Breast epithelium (tissue), 4 donors: ENCODE measurements at places on chromosomes 6 and 20. TPM values are rescaled to one million over a fixed set of nuclear protein-coding genes. Genes with fewer than 3 reads are reported as not detected.

GRCh38 chr6:28995093-28995650 lies 9.9 kb downstream of the ZNF311 start:
- no peak overlapping the region for H3K27ac ChIP-seq
- no peaks in the 10 kb centered on the region for H3K36me3 ChIP-seq
- H3K4me1 ChIP-seq, result no peaks in the 10 kb centered on the region
- no peak for DNase-seq
- H3K27me3 ChIP-seq, result no peaks in the 10 kb centered on the region
- no peak overlapping the region for H3K4me3 ChIP-seq

DNA sequence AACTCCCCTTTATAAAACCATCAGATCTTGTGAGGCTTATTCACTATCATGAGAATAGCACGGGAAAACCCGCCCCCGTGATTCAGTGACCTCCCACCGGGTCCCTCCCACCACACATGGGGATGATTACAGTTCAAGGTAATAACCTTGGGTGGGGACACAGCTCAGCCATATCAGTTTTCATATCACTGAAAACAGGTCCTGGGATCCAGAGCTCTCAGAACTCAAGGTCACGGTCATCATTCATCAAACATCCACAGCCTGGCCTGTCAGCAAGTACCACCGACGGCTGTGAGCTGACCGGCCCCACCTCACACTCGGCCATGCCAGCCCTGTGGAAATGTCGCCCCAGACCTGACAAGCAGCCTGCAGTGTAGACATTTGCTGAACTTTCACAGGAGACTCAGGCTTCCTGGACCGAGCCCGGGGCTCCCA lies 14.1 kb upstream of the FRMD1 start:
- H3K4me3 ChIP-seq, result no peak overlapping the region
- no peaks in the 10 kb centered on the region for H3K36me3 ChIP-seq

DNA sequence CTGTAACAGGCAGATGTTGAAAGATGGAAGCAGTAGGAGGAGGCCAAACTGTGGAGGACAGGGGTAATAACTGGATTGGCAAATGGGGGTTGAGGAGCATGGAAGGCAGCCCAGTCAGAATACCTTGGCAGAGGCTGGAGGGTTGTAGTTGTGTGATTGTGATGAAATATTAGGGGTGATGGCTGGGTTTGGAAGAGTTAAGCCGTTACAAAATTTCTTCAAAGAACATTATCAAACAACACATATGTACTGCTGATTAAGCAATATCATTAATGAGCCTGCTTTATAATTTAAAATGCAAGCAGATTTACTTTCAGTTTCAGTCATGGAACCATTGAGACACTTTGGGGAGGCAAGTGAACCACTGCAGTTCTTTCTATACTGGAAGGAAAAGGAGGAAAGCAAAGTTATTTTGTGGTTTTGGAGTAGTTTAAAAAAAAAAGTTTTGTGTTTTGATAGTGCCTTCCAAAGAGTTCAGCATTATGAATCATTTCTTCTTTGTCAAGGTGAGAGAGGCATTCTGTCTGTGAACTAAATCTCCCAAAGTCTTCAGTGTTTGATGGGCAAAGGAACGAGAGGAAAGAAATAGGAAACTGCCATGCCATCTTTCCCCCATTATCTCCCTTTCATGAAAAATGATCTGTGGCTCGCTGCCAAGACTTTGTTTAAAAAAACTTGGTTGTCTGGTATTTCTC lies 20.7 kb downstream of the FOXO3 start:
- no peaks in the 10 kb centered on the region for H3K27me3 ChIP-seq
- DNase-seq, result no peak
- peak overlapping the region; percentile 37 for H3K4me3 ChIP-seq
- H3K36me3 ChIP-seq, result no peaks in the 10 kb centered on the region
- peak overlapping the region; percentile 80 for H3K27ac ChIP-seq

- no peak for DNase-seq
- peaks cover 83% of the 10 kb centered on the region for H3K27me3 ChIP-seq
- H3K36me3 ChIP-seq, result no peaks in the 10 kb centered on the region
- no peak overlapping the region for H3K27ac ChIP-seq
Observed at GRCh38 chr6:166168616-166169548, 1.2 kb upstream of the TBXT start.

DNA sequence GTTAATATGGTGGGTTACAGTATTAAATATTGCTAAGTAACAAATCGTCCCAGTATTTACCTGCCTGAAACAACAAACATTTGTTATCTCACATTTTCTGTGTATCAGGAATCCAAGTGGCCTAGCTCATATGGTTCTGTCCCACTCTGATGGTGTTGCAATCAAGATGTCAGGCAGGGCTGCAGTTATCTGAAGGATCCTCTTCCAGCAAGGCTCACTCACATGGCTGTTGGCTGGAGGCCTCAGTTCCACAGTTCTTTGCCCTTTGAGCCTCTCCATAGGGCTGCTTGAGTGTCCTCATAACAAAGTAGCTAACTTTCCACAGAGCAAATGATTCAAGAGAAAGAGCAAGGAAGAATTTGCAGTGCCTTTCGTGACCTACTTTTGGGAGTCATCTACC lies 17.7 kb downstream of the RAB22A start:
- no peak for DNase-seq
- H3K4me3 ChIP-seq, result no peak overlapping the region
- no peak overlapping the region for H3K27ac ChIP-seq
- H3K27me3 ChIP-seq, result no peaks in the 10 kb centered on the region

DNA sequence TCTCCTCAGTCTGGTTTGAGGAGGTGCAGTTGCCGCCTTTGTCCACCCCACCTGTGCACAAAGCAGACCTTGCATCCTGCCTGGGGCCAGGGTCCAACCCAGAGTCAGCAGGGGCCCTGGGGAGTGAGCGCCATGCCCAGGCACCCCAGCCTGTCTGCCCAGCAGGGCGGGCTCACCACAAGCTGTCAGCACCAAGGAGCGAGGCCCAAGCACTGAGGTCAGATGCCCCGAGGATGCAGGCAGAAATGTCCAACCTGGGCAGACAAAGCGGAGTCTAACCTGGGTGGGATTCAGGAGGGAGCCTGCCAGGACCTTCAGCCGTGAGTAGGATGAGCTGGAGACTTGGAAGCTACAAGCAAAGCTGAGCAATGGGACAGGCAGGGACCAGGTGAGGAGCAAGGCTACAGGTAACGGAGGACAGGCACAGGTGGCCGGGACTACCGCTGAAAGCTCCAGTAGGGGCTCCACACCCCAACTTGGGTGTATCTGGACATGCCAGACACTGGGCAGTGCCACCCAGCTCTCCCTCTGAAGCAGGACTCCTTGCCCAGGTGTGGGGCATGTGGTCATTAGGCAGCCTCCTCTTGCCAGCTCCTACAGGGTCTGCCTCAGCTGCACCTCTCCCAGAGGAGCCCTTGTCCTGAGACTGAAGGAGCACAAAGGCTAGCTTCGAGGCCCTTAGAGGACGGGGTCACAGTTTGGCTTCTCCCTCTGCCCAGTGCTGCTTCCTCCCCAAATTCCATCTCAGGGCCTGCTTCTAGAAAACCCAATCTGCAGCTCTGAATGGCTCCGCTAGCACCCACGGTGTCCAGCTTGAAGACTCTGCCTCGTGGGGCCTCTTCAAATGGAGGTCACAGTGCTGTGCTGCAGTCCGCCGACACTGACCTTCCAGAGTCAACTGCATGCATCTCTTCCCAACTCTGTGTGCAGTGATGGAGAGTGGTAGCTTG lies 210.6 kb upstream of the CDYL start:
- H3K27ac ChIP-seq, result no peak overlapping the region
- no peak overlapping the region for H3K4me3 ChIP-seq
- no peaks in the 10 kb centered on the region for H3K27me3 ChIP-seq
- no peak for DNase-seq
- H3K36me3 ChIP-seq, result no peaks in the 10 kb centered on the region
- no peaks in the 10 kb centered on the region for H3K4me1 ChIP-seq

- H3K27me3 ChIP-seq, result no peaks in the 10 kb centered on the region
- no peak for DNase-seq
- H3K4me3 ChIP-seq, result no peak overlapping the region
- H3K36me3 ChIP-seq, result no peaks in the 10 kb centered on the region
- no peaks in the 10 kb centered on the region for H3K4me1 ChIP-seq
Observed at GRCh38 chr6:16196260-16196983, 42.0 kb upstream of the GMPR start.

Gene COL20A1
- total RNA-seq, result not detected

Gene C6orf47
- 20.3 TPM for total RNA-seq
